ENCODE measurements at places on chromosomes 5 and 9. TPM values are rescaled to one million over a fixed set of nuclear protein-coding genes. Genes with fewer than 3 reads are reported as not detected.
A peak's percentile ranks its signal among the peaks of the same experiment; 100 is the strongest.

CCL28 gene
- polyA plus RNA-seq = 0.21 TPM

GNPDA1 gene
- polyA plus RNA-seq = 20.5 TPM

DNA sequence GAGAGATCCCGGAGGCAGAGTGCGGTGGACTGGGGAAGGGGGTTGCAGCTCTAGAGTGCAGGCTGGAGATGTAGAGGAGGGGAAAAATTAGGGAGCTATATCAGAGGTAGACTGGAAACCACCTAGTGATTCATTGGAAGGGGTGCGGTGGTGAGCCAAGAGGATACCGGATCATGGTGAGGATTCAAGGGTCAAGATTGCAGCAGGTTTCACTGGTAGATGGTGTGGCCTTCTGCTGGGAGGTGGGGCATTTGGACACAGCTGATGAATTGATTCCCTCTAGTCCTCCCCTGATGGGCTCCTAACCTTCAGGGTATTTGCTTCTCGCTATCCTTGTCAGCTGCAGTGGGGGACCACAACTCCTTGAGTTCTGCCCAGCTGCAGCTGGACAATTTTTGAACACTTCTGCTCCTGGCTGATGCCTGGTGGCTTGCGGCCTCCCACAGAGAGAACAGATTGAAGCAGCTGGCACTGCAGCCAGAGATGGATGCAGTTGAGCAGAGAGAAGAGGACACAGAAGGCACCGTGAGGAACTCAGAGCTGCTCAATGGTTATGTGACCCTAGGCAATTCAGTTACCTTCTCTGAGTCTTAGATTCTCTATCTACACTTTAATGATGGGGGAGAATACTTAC lies 134.4 kb upstream of the ABCA1 start:
- peak; percentile 65 for DNase-seq
- no peaks in the 10 kb centered on the region for H3K27me3 ChIP-seq
- no peak overlapping the region for H3K4me3 ChIP-seq
- peaks cover 33% of the 10 kb centered on the region for H3K4me1 ChIP-seq
- no peak overlapping the region for H3K27ac ChIP-seq

DNA sequence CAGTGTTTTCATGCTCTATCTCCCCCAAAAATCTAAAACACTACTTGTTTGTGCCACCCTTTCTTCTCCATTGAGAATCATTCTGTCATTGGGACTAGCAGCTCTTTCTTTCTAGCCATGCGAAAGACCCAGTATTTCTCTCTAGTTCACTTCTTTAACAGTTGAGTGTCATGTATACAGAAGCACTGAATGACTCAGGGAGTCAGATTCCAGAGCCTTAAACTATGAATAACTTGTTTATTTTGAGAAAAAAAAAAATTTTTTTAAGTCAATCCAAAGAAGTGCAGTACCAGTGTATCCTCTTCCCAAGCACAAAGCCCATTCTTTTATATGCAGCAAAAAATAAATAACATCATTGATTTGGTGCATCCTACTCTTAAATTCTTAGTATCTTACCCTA lies 415.4 kb upstream of the GRAMD2B start:
- no peak for DNase-seq
- no peaks in the 10 kb centered on the region for H3K36me3 ChIP-seq
- H3K27me3 ChIP-seq = no peaks in the 10 kb centered on the region

DNA sequence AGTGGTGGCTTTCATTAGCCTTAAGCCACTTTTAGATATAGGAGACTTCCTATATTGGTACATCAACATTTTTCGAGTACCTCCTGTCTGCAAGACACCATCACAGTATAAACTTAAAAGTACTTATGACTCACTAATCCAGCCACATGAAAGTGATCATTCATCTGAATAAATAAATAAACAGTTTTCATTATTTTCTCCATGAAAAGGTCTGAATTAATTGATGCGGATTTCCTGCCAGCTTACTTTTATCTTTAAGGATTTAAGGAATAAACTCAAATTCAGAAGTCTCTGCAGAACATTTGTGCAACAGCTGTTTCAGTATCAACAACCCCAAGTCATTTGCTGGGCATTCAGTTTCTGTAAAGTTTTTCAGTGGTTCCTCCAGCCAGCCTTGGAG lies 4.0 kb downstream of the SAP30L start:
- H3K27ac ChIP-seq = no peak overlapping the region
- peaks cover 13% of the 10 kb centered on the region for H3K4me1 ChIP-seq
- DNase-seq = no peak

GRCh38 chr5:124678922-124679519 lies 67.4 kb downstream of the ZNF608 start:
- no peak for DNase-seq
- peak overlapping the region; percentile 87 for H3K27ac ChIP-seq
- no peaks in the 10 kb centered on the region for H3K36me3 ChIP-seq
- H3K4me3 ChIP-seq = no peak overlapping the region
- peaks cover 26% of the 10 kb centered on the region for H3K4me1 ChIP-seq
- no peaks in the 10 kb centered on the region for H3K27me3 ChIP-seq
